ENCODE measurements at places on chromosomes 16 and 17. TPM values are rescaled to one million over a fixed set of nuclear protein-coding genes. Genes with fewer than 3 reads are reported as not detected.

GRCh38 chr17:44556832-44557606 lies at the start of gene FZD2:
Gene FZD2, plus strand, starts transcription at chr17:44557484. Its CDS starts 205 bp downstream, at chr17:44557689.
- H3K27ac ChIP-seq = peak within 1 kb of the TSS; percentile 69
- peak; percentile 94 for DNase-seq
- peaks cover 40% of the 10 kb centered on the region for H3K4me1 ChIP-seq
- no peaks in the 10 kb centered on the region for H3K27me3 ChIP-seq
- no peaks in the 10 kb centered on the region for H3K36me3 ChIP-seq
- H3K4me3 ChIP-seq = peak within 1 kb of the TSS; percentile 70

DNA sequence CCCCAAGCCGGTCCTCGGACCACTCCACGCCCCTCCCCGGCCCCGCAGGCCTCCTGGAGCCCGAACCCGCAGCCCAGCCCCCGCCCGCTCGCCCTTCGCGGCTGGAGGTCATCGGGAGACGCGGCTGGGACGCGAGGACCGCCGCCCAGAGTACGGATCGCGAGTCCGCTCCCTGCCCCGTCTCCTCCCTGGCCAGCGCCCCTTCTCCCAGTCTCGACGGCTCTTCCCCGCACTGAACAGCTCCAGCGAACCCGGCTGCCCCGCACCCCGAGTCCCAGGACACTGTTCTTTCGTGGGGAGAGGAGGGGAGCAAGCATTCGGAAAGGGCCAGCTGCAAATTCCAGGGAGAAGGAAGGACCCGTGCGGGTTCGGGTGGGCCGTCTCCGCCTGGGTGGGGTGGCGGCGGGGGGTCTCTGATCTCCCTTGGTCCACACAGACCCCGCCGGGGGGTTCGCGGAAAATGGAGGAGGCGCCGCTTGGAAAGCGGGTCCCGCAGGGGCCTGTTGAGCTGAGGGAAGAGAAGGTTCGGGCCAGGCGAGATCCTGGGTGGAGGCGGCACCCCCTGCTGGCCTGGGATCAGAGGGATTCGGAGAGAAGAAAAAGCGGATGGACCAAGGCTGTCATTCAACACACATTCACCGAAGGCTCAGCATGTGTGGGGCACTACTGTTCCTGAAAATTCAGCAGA lies 632 bp upstream of the RTN4RL1 start:
- peaks cover 28% of the 10 kb centered on the region for H3K27me3 ChIP-seq
- peaks cover 11% of the 10 kb centered on the region for H3K4me1 ChIP-seq
- peak overlapping the region; percentile 68 for H3K4me3 ChIP-seq
- peak; percentile 77 for DNase-seq
- H3K36me3 ChIP-seq = no peaks in the 10 kb centered on the region

GRCh38 chr17:68821860-68822696 lies 133.1 kb downstream of the ABCA8 start:
- H3K36me3 ChIP-seq = no peaks in the 10 kb centered on the region
- no peaks in the 10 kb centered on the region for H3K27me3 ChIP-seq
- H3K4me3 ChIP-seq = no peak overlapping the region
- DNase-seq = peak; percentile 27
- H3K27ac ChIP-seq = peak overlapping the region; percentile 56

DNA sequence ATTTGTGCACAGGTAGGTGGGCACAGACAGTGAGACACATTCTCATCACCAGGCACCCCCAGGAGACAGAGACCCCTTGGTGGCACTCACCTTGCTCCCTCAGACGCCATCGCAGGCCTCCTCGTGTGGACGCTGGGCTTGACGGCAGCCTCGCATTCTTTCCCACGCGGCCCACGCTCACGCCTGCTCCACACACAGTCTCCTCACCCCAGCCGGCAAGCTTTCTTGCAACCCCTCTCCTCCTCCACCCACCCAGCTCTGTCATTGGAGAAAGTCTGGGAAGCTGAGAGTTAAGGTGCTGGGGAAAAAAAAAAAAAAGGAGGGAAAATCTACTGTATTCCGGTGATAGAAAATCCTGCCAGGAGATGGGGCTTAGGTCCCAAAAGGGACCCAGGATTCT lies 14.8 kb downstream of the SGCA start:
- no peak for DNase-seq
- no peaks in the 10 kb centered on the region for H3K36me3 ChIP-seq
- H3K4me1 ChIP-seq = peaks cover 32% of the 10 kb centered on the region
- no peak overlapping the region for H3K27ac ChIP-seq
- H3K4me3 ChIP-seq = no peak overlapping the region

GRCh38 chr17:40542558-40543411 lies 22.5 kb downstream of the CCR7 start:
- no peak overlapping the region for H3K4me3 ChIP-seq
- DNase-seq = no peak
- H3K27ac ChIP-seq = no peak overlapping the region
- H3K36me3 ChIP-seq = no peaks in the 10 kb centered on the region
- peaks cover 5% of the 10 kb centered on the region for H3K4me1 ChIP-seq

HYDIN gene
- 31.0 TPM for total RNA-seq

SLFN12L gene
- total RNA-seq = not detected

RHBDL3 gene
- 0.25 TPM for total RNA-seq
